ENCODE measurements at places on chromosomes 7 and 10.

DNA sequence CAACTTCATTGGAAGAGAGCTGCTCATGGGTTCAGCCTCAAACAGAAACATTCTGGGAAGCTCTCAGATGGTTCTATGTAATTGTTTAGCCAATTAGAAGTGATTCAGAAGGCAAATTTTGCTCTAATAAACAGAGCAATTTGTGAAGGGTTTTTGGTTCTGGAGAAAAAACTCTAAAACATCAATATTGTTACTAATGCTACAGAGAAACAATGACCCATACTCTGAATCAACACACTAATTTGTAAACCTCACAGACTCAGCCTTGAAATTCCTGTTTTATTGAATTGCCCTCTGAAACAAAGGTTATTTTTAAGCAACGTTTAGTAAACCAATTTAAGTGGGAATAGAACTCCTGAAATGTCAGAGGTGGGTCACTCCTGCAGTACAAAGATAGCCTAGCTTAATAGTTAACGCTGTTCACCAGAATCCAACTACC lies 171.6 kb upstream of the SVIL start:
- DNase-seq = no peak

DNA sequence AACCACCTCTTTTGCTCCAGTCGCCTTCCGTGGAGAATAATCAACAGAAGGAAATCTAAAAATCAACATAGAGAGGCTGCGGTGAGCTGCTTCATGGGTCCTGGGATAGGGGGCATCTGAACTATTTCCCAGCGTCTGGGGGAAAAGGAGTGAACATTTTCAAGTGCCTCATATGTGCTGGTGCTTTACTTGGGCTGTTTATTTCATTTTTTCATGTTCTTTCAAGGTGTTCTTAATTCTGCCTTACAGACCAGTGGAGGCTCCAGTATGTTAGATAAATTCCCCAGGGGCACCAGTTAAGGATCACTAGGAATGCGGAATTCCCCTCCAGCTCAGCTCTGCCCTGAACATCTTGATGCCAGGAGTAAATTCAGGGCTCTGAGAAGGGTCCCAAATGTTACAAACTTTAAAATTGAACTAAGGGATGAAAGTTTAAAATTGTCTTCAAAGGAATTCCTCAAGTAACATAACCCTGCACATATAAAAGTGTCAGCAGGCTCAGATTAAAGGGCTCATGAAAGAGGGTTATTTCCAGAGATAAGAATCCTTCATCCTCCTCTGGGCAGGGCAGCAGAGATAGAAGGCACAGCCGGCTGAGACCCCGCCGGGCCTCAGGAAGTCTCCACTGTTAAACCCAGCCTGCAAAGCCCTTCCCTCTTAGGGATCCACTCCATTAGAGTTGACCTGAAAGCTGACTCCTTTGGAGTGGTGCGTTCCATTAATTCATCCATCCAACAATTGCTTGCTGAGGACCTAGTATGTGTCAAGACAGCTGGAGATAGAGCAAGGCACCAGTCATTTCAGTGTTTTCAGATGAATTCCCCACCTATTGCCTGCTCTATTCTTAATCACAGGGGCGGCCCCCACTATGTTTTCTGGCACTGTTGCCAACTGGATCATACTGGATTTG lies 345.8 kb downstream of the KCNMA1 start:
- peak; percentile 39 for DNase-seq

- peak; percentile 76 for DNase-seq
These were observed 84.3 kb upstream of the PHF14 start for GRCh38 chr7:10889266-10889898.

DNA sequence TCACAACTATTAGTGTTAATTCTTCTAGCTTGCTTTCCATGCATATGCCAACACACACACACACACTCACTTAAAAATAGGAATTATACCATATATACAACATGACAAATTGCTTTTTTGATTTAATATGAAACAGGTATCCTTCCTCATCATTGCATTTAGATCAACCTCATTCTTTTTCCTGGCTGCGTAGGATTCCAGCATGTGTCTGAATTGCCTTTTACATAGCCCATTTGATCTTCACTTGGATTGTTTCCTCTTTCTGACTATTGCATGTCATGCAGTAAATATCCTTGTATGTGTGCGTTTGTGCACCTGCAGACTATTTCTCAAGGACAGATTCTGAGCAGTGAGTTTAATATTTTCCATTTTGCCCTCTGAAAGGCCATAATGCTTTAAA lies 28.2 kb downstream of the TACR2 start:
- DNase-seq = no peak

GRCh38 chr7:48837266-48837665 lies 87.1 kb upstream of the CDC14C start:
- DNase-seq = no peak

DNA sequence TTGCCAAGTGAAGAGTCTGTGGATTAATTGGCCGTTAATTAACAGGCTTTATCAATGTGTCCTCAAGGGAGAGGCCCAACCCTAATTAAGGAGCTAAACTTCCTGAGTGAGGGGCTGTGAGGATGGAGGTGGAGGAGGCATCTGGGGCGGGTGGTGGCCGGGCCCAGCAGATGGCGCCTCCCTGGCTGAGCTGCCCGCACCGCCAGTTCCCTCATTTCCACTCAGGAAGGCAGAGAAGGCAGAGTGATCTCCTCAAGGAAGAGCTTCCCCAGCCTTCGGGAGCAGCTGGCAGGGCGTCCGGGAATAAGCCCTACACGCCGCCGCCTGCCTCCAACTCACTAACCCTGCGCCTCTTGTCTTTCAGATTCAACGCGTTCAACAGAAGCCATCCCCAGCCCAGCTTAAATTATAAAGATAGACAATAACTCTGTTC lies 112.2 kb downstream of the CYTH3 start:
- DNase-seq = peak; percentile 71
